Stimulated activated CD4-positive, alpha-beta T cell treated with anti-CD3 and anti-CD28 coated beads, Interleukin-15, amount 100 ng/mL, for 1 hour (primary cell): ENCODE measurements at places on chromosomes 5 and 9.

DNA sequence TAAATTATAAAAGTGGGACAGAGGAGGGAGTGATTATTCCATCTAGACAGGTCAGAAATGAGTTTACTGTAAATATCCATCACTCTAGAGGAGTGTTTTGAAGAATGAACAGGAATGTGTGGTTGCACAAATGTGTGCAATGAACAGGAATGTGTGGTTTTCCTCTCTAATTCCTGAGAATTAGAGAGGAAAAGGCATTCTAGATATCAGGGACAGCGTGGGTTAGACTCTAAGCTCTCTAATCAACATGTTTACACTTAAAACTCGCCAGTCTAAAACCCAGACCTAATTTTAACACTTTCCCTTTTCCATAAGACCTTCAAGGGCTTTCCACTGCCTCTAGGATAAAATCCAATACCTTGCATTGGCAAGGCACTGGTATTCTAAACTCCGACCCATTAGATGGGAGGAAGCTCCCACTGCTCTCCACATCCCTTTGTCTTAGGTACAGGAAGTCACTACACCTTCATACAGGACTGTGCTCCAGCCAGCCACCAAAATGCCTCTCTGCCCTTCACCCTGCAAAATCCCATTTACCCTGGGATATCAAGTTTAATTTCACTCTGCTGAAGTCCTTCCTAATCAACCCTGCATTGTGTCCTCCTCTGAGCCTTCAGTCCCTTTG lies 67.9 kb downstream of the NFIB start:
- DNase-seq, result no peak

- DNase-seq, result no peak
Observed at GRCh38 chr9:17159469-17159868, 24.6 kb downstream of the CNTLN start.

DNA sequence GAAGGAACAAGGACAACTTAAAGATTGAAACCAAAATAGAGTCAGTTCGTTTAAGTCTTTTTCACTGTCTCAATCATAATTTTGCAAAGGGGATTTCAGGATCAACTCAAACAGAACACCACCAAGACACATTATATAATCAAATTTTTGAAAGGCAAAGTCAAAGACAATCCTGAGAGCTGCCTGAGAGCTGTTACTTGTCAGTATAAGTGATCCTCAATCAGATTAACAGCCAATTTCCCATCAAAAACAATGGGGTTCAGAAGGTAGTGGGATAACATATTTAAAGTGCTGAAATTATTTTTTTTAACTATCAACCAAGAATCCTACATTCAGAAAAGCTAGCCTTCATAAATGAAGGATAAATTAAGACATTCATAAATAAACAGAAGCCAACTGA lies 19.3 kb upstream of the ABO start:
- no peak for DNase-seq

DNA sequence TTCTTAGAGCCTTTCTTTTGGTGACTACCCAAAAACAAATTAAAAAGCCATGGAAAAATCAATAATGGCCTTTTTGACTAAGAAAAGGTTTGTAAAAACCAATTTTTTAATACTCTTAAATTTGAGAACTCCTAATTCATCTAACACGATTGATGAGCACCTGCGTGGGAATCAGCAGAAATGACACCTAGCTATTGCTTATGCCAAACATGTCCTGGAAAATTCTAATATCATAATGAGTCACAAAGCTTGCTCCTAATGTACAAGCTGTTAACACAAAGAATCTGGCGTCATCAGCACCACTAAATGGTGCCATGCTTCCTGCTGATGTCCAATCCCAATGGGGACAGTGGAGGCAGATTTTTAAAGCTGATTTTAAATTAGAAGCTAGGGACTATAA lies 146.2 kb upstream of the LRRTM2 start:
- no peak for DNase-seq

DNA sequence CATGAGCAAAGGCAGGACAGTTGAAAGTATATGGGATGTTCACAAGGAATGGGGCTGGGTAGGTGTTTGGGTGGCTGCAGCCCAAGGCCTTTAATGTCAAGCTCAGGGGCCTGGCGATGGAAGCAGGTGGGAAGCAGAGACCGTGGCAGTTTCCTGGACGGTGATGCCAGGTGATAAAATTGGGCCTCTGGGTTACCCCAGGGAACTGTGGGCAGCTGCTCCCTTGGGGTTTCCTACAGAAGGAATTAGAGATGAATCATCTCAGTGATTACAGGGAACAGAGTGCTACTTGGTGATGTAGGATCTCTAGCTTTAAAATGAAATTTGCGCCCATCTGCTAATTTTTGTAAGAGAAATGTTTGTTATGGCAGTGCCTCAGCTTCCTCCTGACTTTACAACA lies 39.2 kb downstream of the TSTD2 start:
- no peak for DNase-seq

- no peak for DNase-seq
Observed at GRCh38 chr5:13250464-13251291, 693.8 kb downstream of the DNAH5 start.

- no peak for DNase-seq
Observed at GRCh38 chr5:118017536-118017935, 970.8 kb downstream of the DTWD2 start.

GRCh38 chr5:88661806-88662207 lies 221.2 kb downstream of the MEF2C start:
- no peak for DNase-seq

DNA sequence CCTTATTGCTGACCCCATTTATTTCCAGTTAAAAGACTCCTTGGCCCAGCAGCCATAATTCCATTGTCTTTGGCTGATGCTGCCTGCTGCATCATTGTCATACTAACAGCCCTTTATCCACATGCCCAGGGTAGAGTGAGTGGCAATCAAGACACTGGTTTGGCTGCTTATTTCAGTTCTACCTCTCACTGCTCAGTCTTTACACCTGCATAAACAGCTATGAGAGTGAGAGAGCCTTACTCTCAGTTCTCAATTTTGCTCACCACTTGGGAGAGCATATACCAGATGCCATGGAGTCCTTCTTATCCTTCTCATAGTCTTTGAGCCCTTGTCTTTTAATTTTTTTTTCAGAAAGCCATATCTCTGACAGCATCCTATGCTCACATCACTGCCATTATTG lies 596.9 kb upstream of the CYLC2 start:
- no peak for DNase-seq

DNA sequence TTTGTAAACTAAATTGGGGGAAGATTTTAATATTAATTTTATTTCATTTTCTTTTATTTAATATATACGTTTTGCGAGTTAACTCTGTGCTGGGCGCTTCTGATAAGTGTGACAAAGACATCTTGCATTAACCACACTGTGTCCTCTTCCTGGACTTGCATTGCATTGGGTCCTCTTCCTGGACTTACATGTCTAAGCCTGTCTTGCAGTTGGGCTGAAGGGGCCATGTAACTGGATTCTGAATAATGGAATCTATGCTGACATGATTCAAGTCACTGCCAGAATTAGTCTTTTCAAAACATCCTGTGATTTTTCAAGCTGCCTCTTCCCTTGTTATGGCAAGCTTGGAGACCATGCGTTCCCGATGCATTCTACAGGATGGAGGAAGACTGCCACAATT lies 122.6 kb downstream of the TRIM32 start:
- no peak for DNase-seq

GRCh38 chr9:18423791-18424531 lies 50.0 kb upstream of the ADAMTSL1 start:
- DNase-seq, result no peak

- DNase-seq, result no peak
Observed at GRCh38 chr5:55445791-55446190, 89.0 kb downstream of the PLPP1 start.

DNA sequence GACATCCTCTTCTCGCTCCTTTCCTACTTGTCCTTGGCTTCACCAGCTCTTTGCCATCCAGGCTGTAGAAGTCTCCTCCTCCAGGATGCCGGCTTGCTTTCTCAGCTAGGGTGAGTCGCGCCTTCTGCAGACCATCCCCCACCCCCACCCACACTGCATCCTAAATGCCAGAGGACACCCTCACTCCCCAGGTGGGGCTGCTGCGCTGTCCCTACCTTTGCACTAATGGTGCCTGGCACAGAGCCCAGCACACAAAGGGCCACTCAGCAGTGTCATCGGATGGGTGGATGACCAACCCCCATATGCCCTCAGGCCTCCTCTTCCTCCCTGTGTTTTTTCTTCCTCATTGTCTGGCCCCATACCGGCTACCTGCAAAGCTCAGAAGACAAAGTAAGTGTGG lies 14.8 kb downstream of the IL9 start:
- no peak for DNase-seq

GRCh38 chr5:74766418-74766848 lies 484 bp downstream of the GFM2 start:
- DNase-seq, result no peak

GRCh38 chr9:34049630-34050384 lies 1.1 kb upstream of the UBAP2 start:
- DNase-seq, result no peak

DNA sequence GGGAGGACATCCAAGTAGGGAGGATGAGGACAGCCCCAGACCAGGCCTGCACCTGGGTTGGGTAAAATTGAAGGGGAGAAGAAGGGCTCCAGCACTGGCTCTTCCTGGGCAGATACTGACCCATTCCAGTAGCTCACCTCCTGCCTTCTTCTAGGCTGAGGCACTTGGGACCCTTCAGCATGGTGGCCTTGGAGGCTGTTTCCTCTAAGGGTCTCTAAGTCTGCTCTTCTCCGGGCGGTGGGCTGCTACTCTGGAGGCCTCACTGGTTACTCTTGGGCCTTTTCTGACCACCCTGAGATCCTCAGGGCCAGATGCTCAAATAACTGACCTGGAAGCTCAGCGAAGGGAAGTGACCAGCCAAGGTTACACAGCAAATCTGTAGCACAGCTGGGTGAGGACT lies 2.8 kb upstream of the TIFAB start:
- DNase-seq, result no peak

GRCh38 chr9:137434498-137435380 lies 6.4 kb downstream of the ENTPD8 start:
- DNase-seq, result no peak

DNA sequence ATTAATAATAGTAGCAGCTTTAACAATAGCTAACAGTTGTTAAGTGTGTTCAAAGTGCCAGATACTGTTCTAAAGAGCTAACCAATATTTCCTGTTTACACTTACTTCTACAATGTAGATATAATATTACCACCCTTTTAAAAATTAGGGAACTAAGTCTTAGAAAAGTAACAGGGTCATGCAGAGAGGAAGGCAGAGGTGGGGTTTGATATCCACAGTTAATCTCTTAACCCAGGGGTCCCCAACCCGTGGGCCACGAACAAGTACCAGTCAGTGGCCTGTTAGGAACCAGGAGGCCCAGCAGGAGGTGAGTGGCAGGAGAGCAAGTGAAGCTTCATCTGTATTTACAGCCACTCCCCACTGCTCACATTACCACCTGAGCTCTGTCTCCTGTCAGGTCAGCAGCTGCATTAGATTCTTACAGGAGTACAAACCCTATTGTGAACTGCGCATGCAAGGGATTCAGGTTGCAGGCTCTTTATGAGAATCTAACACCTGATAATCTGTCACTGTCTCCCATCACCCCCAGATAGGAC lies 89.1 kb downstream of the ACTL7B start:
- DNase-seq, result no peak

DNA sequence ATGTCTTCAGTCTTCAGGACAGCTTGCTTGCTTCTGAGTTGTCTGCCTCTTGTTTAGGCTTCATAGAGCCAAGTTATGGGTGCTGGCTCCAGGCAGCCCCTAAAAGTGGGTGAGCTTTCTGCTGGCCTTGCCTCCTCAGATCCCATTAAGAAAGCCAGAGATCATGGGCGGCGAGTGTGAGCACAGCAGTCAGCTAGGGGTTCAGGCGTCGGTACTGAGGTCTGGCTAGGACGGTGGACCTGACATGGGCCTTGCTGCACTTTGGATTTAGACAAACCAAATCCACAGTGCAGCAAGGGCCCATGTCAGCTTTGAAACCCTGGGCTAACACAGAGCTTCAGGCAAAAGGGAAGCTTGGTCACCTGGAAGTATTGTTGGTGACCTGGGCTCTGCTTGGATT lies 17.6 kb downstream of the PSAT1 start:
- DNase-seq, result no peak

GRCh38 chr5:159199780-159200179 lies 9.6 kb downstream of the RNF145 start:
- no peak for DNase-seq
